Suprapubic skin (tissue), 4 donors: ENCODE measurements at places on chromosomes 2 and 18.
A peak's percentile ranks its signal among the peaks of the same experiment; 100 is the strongest.

- peaks cover 3% of the 10 kb centered on the region for H3K4me1 ChIP-seq
- no peak for DNase-seq
- H3K27ac ChIP-seq, result no peak overlapping the region
Observed at GRCh38 chr2:88933980-88934379, 242.5 kb downstream of the RPIA start.

DNA sequence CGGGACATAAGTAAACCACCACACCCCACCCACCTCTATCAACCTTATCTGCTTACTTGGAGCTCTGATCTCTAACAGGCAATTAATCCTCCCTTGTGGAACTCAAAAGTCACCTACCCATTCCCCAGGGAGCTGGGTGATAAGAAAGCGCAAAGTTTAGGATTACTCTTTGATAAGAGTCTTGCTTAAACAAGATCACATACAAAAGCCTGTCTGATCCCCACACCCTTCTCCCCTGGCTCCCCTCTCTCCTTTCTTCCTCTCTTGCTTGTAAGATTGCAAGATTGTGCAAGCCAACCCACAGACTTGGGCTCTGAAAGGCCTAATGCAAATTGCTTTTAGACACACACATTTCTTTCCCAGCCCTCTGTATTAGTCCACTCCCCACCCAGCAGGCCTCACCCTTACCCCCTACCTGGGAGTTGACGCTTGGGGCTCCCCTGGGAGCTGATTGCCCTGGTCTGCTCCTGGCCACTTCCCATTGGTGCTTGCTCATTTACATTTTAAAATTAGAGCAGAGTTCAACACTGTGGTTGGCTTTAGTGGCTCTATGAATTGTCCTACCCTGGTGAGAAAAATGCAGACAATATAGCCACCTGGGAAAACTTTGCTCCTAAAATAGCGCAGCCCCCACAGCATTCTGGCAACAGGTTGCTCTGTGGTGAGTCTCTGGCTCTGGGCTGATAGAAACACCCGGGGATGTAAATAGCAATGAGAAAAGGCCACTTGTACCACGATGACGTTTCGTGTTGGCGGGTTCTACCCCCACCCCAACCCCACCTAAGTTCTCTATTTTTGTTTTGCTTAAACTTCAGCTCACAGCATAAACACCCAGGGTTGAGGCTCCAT, 92.8 kb upstream of the MSH2 start:
- no peak overlapping the region for H3K4me3 ChIP-seq
- peaks cover 40% of the 10 kb centered on the region for H3K4me1 ChIP-seq

DNA sequence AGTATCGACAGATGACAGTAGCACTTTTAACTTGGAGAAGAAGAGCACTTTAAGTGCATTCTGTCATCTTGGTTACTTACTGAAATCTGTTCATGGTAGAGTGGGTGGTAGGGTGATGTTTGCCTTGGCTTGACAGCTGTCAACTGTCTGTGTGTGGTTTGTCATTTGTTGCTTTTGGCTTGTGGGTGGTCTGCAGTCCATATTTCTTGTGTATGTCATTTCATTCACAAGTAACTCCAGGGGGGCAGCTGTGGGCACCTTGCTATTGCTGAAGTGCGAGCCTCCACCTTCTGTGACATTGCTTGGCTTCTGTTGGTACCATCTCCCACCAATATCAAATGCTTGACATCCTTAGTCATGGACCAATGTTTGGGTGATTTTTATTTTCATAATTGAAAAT, 311.6 kb upstream of the NRP2 start:
- no peaks in the 10 kb centered on the region for H3K36me3 ChIP-seq
- DNase-seq, result no peak
- H3K4me1 ChIP-seq, result no peaks in the 10 kb centered on the region
- H3K4me3 ChIP-seq, result no peak overlapping the region
- no peaks in the 10 kb centered on the region for H3K27me3 ChIP-seq

DNA sequence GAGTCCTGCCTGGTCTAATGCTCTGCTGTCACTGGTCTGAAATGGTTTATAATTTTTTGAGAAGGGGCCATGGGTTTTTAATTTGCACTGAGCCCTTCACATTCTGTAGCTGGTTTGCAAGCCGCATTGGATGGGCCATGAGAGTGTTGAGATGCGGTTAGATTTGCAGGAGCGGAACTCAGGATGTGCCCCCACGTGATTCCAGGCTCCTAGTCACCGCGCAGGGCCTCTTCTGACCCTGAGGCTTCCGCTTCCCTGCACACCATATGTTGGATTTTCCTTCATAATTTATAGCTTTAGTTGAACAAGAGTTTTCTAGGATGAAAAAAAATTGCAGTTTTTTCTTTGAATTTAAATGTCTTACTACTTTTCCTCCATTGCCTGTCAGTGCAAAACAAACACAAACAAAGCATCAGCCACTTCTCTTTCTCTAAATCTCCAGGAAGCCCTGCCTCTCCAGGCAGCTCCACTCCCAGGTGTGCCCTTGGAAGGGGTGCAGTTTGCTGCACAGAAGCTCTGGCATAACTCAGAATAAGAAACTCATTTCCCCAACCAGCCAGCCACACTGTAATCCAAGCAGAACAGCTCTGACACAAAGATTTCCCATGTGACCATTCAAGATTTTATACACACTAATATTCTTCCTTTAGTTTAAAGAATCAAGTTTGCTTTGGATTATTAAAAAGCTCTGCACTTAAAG, 18.4 kb upstream of the TPO start:
- H3K36me3 ChIP-seq, result no peaks in the 10 kb centered on the region
- H3K27ac ChIP-seq, result no peak overlapping the region
- no peak for DNase-seq
- peaks cover 9% of the 10 kb centered on the region for H3K27me3 ChIP-seq
- H3K4me3 ChIP-seq, result no peak overlapping the region

- peaks cover 10% of the 10 kb centered on the region for H3K4me1 ChIP-seq
- no peak overlapping the region for H3K27ac ChIP-seq
- no peak overlapping the region for H3K4me3 ChIP-seq
- no peaks in the 10 kb centered on the region for H3K36me3 ChIP-seq
Observed at GRCh38 chr2:147636886-147637285, 207.9 kb upstream of the ACVR2A start.

GRCh38 chr2:9549420-9549819, 6.2 kb downstream of the ADAM17 start:
- H3K4me3 ChIP-seq, result no peak overlapping the region
- peaks cover 67% of the 10 kb centered on the region for H3K4me1 ChIP-seq
- no peak for DNase-seq
- no peak overlapping the region for H3K27ac ChIP-seq

- H3K27ac ChIP-seq, result no peak overlapping the region
- H3K4me3 ChIP-seq, result no peak overlapping the region
- no peaks in the 10 kb centered on the region for H3K27me3 ChIP-seq
- no peak for DNase-seq
- H3K4me1 ChIP-seq, result no peaks in the 10 kb centered on the region
Observed at GRCh38 chr2:177712462-177712861, 319.9 kb downstream of the AGPS start.

DNA sequence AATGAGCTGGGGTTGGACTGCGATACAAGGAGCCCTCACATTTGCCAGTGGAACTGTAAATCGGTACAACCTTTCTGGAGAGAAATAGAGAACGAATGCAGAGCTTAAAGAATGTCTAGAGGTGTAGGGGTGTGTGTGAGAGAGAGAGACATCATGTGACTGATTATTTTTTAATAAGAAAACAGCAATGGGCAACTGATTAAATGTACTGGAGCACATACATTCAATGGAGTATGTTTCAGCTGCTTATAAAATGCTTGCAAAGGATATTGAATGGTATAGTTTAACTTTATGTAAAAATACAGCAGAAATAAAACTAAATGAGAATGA, 391 bp upstream of the TMEM17 start:
- peak overlapping the region; percentile 58 for H3K4me3 ChIP-seq
- no peaks in the 10 kb centered on the region for H3K27me3 ChIP-seq
- H3K27ac ChIP-seq, result peak overlapping the region; percentile 92
- no peak for DNase-seq
- H3K36me3 ChIP-seq, result peaks cover 1% of the 10 kb centered on the region
- peaks cover 15% of the 10 kb centered on the region for H3K4me1 ChIP-seq

GRCh38 chr2:164928101-164928673, 27.1 kb downstream of the SLC38A11 start:
- no peaks in the 10 kb centered on the region for H3K27me3 ChIP-seq
- no peak overlapping the region for H3K4me3 ChIP-seq
- H3K4me1 ChIP-seq, result no peaks in the 10 kb centered on the region
- no peaks in the 10 kb centered on the region for H3K36me3 ChIP-seq
- DNase-seq, result no peak

- H3K27ac ChIP-seq, result peak overlapping the region; percentile 89
- peaks cover 26% of the 10 kb centered on the region for H3K4me1 ChIP-seq
- H3K27me3 ChIP-seq, result peaks cover 22% of the 10 kb centered on the region
Observed at GRCh38 chr2:68318914-68319397, 793 bp downstream of the CNRIP1 start.

- no peak overlapping the region for H3K4me3 ChIP-seq
- no peak for DNase-seq
- no peaks in the 10 kb centered on the region for H3K36me3 ChIP-seq
- no peak overlapping the region for H3K27ac ChIP-seq
- H3K4me1 ChIP-seq, result no peaks in the 10 kb centered on the region
Observed at GRCh38 chr18:61833387-61833786, 59.4 kb downstream of the RNF152 start.

DNA sequence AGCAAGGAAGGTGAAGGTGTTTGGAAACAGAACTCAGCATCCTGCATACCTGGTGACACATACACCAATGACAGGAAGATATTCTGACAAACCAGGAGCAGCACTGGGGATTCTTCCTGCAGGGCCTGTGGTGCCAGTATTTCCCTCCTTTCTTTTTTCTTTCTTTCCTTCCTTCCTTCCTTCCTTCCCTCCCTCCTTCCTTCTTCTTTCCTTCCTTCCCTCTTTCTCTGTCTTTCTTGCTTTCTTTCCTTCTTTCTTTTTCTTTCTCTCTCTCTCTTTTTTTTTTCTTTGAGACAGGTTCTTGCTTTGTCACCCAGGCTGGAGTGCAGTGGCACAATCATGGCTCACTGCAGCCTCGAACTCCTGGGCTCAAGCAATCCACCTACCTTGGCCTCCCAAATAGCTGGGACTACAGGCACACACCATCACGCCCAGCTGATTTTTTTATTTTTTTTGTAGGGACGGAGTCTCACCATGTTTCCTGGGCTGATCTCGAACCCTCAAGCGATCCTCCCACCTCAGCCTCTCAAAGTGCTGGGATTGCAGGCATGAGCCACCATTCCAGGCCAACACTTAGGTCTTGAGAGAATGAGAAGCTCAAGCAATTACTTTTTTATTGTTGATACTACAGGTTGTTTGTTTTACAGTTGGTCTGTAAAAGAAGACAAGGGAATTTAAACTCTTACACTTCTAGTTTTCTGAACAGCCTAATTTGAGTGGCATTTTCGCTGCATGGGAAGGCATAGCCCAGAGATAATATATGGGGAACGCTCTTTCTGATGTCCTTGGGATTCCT, 54.7 kb upstream of the GATA6 start:
- H3K4me1 ChIP-seq, result no peaks in the 10 kb centered on the region
- H3K36me3 ChIP-seq, result no peaks in the 10 kb centered on the region
- no peak overlapping the region for H3K27ac ChIP-seq
- H3K4me3 ChIP-seq, result no peak overlapping the region

DNA sequence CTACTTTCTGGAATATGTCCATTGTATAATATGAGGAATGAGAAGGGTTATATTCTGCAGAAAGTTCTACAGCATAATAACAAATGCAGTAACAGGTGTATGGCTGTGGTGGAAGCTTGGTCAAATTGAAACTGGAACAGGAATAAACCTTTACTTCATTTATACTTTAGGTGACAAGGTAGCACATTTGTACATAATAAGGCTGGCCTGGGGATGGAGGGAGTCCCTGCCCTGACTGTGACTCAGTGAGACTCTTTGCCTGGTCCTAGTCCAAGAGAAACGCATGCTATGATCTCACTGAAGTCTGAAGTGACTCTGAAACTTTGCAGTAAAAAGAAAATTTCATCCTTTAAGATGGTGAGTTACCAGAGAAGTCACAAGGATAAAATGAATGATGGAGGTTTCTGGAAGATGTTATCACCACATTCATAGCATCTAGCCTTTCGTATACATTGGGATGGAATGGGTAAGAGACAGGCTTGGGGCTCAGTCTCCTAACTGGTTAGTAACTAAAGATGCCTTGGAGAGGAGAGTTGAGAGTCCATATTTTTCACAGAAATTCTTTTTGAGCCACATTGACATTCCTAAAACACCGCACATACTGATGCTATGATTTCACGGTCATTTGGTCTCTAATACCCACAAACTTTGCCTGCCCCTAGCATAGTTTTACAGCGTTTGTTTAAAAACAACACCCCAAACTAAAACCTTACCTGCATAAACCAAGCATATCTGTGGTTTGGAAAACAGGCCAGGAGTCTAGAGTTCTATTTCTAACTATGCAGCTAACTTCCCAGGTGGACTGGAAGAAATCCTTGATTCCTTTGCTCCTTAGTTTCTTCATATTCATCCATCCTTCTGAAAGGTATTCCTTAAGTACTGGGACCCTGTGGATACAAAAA, 42.4 kb upstream of the NABP1 start:
- no peaks in the 10 kb centered on the region for H3K27me3 ChIP-seq
- no peak overlapping the region for H3K27ac ChIP-seq
- no peak for DNase-seq
- no peaks in the 10 kb centered on the region for H3K36me3 ChIP-seq

DNA sequence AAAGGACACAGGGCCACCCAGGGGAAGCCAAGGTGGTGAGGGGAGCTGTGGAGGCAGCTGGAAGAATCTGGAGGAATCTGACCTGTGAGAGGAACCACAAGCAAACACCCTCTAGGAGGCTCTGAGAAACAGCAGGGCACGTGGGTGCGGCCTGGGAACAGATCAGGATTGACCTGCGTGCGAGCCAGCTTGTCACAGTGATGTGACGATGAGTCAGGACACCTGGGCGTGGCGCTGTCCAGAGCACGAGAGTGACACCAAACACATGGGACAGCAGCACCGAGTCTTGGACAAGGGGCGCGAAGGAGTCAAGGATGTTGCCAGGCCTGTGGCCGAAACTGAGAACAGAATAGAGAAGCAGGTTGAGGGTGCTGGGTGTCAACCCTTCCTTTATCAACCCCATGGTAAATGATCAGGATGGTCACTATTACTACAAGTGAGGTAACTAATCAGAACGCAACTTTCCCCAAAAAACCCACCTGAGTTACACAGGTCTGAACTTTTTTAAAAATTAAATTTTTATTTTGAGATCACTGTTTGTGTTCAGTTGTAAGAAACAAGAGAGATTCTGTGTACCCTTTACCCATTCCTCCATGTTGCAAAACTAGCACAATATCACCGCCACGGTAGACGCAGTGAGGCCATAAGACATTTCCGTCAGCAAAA, 637 bp upstream of the SFT2D3 start:
- H3K27ac ChIP-seq, result peak overlapping the region; percentile 99
- H3K36me3 ChIP-seq, result no peaks in the 10 kb centered on the region
- no peaks in the 10 kb centered on the region for H3K27me3 ChIP-seq
- DNase-seq, result peak; percentile 84
- peak overlapping the region; percentile 83 for H3K4me3 ChIP-seq

- H3K27ac ChIP-seq, result no peak overlapping the region
- peaks cover 23% of the 10 kb centered on the region for H3K36me3 ChIP-seq
- H3K4me1 ChIP-seq, result peaks cover 21% of the 10 kb centered on the region
- H3K27me3 ChIP-seq, result no peaks in the 10 kb centered on the region
- no peak for DNase-seq
Observed at GRCh38 chr2:127771756-127772155, 39.2 kb downstream of the WDR33 start.
